HAP-1 (cell line): ENCODE measurements at places on chromosomes 3 and 15.
A peak's percentile ranks its signal among the peaks of the same experiment; 100 is the strongest.

DNA sequence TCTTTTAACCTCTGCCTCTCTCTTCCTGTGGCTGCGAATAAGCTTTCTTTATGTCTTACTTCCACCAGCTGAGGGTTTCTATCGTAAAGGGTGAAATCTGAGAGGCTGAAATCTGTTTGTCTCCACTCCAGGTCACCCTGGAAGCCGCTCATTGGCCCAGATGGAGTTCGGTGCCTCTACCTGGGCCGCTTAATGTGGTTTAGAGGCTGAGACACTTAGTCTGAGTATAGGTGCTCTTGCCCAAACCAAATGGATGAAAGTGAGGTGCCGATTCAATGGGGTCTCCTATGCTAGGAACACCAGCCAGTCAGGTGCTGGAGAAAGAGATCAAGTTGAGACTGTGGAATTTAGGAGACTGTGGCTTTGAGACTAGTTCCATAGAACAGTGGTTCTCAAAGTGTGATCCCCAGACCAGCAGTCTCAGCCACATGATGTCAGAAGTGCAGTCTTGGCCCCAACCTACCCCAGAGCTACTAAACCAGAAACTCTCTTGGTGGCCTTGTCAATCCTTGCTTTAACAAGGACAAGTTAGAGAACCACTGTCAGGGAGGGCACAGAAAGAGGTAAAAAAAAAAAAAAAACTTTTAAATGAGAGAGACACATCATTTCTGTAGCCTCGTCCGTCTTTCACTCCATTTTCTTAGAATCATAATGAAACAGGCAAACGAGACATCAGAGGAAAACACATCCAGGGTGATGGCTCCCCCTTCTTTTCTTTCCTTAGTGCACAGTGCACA lies 54.9 kb upstream of the CCR2 start:
- DNase-seq: no peak

GRCh38 chr3:14156843-14157561 lies 21.4 kb downstream of the XPC start:
- DNase-seq: no peak

- DNase-seq: peak; percentile 52
These were observed 559 bp downstream of the SENP5 start for GRCh38 chr3:196868297-196868661.

DNA sequence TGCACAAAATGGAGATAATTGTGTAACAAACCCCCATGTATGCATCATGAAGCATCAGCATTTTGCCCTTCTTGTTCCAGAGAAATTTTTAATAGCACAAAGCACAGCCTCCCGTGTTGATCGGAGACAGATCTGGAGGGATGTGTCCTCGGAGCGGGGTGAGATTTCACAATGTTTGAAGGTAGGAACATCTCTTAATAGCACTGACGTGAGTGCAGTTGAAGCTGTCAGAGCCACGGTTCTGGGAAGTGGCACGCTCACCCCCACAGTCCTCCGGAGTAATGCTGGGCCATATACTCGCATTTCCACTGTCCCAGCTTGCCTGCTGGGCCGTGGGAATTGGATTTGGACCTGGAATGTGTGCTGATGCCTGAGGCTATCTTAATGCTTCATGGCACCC lies 24.1 kb downstream of the ARPP21 start:
- DNase-seq: peak; percentile 8

DNA sequence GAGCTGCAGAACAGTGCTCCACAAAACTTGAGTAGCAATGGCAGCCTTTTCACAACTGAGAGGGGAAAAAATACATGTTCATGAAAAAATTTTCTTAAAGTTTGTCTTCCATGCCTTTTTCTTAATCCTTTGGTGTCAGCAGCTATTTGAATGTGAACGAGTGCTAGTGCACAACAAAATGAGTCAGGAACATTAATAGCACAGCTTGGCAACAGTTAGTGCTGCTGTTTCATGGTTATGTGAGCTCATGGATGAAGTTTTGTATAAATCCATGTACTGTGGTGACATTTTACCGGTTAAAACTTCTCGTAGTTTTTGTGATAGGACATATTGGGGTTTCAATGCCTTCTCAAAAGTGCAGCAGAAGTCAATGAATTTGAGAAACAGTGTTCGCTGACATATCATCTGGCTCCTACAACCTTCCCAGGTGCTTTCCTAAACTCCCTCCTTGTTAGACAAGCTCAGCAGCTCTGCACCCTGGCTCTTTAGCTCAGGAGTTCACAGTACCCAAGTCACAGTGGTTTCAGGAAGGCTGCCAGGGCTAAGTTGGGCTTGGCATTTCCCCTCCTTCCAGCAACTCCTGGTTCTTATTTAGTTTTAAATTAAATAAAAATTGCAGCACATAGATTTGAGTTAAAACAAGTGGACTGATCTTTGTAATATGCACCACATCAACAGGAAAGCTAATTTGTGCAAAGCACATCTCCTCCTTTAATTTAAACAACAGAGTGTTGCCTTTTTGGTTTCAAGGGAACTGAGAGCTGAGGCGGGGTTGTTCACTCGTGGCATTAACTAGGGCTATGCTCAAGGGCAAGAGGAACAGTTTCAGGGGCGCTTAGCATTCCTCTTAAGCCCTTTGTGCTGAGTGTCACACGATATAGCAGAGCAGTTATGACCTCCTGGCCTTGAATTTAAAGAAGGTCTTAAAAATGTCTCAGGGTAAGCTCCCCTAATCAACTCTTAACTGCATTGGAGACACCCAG lies 362.8 kb downstream of the CHST2 start:
- no peak for DNase-seq

GRCh38 chr15:88894348-88894818 lies 961 bp downstream of the HAPLN3 start:
- peak; percentile 83 for DNase-seq

DNA sequence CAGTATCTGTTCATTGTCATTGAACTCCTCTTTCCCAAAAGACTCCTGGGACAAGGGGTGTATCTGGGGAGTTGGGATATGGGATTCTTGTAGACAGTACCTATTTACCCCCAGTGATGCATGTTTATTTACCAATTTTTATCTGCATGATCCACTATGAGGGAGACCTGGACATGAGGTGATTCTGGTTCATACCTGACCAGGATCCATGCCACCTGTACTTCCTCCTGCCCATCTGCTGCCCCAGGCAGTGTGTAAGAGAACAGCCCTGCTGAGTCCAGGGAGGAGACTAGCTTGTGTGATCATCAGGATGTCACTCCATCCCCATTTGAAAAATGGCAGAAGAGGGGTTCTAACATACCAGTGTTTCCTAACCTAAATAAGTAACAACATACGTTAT lies 3.1 kb upstream of the TPRG1 start:
- DNase-seq: no peak

DNA sequence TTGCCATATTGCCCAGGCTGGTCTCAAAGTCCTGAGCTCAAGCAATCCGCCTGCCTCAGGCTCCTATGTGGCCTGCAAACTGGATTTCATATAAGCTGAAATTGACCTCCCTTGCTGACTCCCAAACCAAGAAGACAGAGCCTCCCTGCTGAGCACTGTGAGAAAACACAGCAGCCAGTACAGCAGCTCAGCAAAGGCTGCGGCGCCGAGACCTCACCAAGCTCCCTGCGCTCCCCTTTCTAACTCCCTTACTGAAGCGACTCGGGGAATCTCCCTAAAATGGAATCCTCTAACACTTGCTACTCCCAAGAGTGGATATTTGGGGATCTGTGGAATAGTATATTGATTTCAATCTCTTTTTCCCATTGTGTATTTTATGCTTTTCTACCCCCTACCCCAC lies 34.6 kb downstream of the MUC20 start:
- no peak for DNase-seq
